ENCODE measurements at places on chromosomes 6 and 20.
A peak's percentile ranks its signal among the peaks of the same experiment; 100 is the strongest.

DNA sequence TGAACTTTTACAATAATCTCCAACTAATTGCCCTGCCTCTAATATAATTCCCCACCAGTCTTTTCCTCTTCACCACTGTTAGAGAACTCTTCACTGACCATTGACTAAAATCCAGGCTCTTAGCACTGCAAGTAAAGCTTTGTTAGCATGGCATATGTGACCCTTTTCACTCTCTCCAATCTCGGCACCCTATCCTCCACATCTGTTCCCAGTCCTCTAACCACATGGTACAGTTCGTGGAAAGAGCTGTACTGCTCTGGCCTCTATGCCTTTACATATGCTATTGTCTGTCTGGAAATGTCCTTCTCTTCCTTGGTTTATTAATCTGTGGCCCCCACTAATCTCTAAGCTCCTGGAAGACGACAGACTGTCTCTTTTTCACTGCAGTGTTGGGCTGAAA, 63.0 kb upstream of the EIF2S2 start:
- DNase-seq = no peak

DNA sequence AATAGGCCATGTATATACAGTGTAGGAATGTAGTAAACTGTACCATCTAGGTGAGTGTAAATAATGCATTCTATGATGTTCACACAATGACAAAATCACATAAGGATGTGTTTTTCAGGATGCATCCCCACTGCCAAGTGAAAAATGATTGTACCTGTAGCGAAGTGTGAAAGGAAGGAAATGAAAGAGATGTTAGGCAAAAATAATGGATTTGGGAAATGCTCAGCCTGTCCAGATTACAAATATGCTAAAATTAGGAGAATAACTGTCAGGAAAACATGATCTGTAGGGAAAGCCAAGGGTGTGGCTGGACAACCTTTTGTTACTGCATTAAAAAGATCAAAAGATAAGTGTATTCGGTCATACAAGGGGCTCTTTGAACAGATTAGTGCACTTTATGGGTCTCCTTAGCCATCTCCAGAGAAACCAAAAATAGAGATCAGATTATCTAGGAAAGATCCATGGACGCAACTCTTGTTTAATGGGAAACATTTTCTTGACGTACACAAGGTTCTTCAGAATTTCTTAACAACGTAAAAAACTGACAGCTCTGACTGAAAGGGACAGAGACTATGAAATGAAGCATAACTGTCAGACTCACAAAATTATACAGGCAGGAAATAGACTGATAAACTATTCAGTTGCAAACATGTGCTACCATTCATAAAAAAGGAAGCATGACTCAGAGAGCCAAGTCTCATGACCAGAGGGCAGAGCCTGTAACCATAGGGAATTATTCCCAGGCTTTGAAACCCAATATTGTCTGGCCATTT, 253.6 kb upstream of the RAB32 start:
- peak; percentile 19 for DNase-seq

GRCh38 chr6:127185437-127185995, 67.0 kb downstream of the RSPO3 start:
- DNase-seq = no peak

- DNase-seq = no peak
Measured at GRCh38 chr20:22465622-22466446, 118.5 kb downstream of the FOXA2 start.

DNA sequence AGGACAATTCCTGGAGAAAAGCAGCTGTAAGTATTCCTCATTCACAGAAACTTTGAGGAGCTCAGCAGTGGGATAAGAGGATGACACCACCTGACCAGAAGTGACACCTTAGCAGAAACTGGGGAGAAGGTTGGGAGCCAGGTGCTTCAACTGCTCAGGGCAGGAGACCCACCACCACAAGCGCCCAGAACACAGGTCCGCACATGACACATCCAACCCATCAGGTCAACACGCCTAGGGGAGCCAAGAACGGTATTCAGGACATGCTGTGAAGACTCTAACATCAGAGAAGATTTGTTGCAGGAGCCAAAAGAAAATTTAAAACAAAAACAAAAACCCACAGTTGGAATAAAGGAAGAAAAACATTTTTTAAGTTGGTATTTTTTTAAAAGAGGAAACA, 50.5 kb downstream of the SLC23A2 start:
- no peak for DNase-seq

DNA sequence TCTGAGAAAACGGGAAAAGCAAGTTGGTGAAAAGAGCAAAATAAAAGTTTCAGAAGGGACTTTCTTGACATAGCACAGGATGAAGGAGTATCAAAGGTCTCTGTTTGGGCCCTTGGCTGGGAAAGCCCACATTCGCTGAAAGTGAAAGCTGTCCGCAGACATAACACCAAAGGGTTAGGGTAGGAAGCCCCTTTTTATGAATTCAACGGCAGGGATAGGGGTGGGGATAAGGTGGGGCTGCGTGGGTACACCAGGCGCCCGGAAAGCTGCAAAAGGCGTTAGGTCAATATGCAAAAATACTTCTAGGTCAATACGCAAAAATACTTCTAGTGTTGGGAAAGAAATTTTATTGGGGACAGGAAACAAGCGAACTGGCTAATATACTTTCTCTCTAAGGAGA, 135.1 kb downstream of the OR2B2 start:
- DNase-seq = no peak

DNA sequence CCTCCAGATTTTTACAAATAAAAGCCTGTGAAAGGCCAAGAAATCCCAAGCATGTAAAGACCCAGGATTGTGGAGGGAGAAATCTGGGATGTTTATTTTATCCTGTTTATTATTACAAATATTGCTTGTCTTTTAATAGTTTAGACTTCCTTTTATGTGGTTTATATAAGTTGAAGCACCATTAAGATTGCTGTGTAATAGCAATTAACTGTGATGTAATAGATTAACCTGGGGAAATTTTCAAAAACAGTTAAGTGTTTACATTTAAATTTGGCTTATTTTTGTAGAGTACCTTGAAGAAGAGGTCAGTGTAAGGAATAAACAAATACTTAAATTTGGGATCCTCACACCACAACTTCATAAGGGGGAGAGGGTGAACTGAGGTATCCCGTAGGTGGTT, 27.0 kb downstream of the VAPB start:
- no peak for DNase-seq

GRCh38 chr20:37545516-37545915, 17.8 kb upstream of the BLCAP start:
- no peak for DNase-seq

DNA sequence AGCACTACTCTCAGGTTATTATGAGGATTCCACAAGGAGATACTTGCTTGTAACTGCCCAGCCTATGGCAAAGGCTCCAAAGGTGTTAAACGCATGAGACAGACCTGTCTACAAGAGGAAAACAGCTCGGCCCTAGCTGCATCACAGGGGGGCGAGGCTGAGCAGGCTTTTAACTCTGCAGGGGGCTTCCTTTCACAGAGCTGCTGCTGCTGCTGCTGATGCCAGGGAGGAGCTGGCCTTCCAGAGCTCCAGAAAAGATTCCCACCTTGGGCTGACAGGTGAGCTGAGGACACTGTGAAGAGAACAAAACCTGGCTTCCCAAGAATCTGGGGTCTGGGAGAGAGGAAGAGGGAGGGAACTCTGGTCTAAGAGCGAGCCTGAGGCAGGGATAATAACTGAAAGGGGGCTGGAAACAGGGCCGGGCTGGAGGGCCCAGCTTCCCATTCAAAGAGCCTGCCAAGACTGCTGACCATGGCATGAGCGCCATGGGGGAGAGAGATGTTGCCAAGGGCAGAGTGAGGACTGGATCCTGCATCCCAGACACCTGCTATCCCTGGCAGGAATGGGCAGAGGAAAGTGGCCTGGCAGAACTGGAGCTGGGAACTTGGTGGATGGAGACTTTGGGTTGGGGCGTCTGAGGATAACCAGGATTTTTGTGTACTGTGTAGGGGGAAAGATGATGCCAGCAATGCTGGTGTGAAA, 211.1 kb upstream of the LRFN2 start:
- no peak for DNase-seq

- DNase-seq = no peak
Measured at GRCh38 chr6:119197271-119197670, 118.8 kb upstream of the FAM184A start.

- no peak for DNase-seq
Measured at GRCh38 chr6:235763-236360, 56.4 kb upstream of the DUSP22 start.

DNA sequence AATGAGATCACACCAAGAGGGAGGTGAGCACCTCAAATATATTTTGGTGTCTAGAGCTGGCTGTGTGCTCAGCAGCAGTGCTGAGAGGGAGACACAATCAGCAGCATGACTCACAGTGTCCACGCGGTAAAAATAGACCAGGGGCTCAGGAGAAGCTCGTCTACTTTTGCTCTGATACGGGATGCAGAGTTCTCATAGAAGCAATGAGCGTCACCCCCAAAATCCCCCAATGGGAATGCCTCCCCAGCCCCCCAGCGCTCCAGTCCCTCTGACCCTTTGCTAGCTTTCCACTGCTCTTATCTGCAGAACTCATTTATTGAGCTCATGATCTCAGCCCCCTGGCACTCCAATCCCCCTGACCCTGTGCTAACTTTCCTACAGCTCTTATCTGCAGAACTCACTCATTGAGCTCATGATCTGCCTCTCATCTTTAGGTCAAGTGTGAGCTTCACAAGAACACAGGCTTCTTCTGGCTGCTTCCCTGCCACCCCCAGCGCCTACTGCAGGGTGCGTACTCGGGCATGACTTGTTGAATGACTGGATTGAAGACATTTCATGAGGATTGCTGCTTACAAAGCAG, 34.0 kb downstream of the SYNDIG1 start:
- DNase-seq = no peak

DNA sequence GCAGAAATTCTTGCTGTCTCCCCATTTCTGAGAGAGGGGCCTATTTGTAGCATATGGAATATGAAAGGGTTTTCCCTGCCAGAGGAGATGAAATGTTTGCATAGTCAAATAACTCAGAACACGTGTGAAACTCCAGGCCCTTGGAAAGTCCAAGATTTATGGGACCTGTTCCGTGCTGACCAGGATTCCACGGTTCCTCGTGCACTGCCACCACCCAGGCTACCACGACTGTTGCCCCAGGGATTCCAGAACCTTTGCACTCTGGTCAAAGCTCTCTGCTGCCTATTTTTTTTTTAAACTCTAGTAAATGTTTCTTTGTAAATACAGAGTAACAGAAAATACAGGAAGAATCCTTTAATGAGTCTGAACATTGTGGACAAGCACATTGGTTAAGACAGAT, 35.0 kb downstream of the MYLK4 start:
- no peak for DNase-seq

DNA sequence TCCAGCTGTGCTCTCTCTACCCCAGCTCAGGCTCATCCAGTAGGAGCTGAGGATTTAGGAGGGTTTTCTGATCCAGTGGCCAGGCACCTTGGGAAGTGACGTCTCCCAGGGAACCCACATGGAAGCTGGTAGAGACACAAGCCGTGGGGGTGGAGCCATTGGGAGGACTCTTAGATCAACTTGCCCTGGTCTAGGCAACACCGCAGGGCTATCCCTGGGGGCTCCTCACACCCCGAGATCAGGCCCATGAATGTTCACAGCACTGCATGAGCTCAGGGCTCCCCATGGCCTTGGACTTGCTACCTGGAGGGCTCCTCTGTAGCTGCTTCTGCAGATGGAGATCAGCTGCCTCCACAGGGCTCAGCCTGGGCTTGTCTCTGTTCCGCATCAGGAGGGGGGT, 112.1 kb downstream of the CDH4 start:
- no peak for DNase-seq
